ENCODE measurements at places on chromosomes 12 and 14.

DNA sequence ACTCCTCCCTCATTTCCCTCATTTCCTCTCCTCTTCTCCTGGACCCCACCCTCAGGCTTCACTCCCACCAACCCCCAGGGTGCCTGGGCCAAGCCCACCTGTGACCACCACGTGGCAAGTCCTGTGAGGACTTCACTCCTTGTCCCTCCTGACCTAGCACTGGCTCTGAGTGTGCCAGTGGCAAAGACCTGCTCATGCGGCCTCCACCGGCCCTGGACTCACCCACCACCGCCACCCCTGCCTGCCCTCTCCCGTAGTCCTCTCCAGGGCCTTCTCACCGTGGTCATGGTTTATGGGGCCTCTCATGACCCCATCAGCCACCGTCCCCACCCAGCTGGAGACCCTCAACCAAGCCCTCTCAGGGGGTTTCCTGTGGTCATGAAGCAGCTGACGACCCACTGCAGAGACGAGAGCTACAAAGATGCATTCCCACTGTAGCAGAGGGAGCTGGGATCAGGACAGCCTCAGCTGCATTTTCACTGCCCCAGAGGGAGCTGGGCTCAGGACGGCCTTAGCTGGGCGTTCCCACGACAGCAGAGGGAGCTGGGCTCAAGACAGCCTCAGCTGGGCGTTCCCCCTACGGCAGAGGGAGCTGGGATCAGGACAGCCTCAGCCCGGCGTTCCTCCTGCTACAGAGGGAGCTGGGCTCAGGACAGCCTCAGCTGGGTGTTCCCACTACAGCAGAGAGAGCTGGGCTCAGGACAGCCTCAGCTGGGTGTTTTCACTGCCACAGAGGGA lies 3.2 kb upstream of the C14orf180 start:
- DNase-seq: no peak

DNA sequence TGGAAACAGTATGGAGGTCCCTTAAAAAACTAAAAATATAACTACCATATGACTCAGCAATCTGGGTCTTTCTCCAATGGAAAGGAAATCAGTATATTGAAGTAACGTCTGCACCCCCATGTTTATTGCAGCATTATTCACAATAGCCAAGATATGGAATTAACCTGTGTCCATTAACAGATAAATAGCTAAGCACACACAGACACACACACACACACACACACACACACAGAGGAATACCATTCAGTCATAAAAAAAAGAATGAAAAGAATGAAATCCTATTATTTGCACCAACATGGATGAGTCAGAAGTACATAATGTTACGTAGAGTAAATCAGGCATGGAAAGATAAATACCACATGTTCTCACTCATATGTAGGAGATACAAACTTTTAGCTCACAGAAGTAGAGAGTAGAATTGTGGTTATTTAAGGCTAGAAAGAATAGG lies 4.7 kb downstream of the KLRK1 start:
- DNase-seq: peak; percentile 41

DNA sequence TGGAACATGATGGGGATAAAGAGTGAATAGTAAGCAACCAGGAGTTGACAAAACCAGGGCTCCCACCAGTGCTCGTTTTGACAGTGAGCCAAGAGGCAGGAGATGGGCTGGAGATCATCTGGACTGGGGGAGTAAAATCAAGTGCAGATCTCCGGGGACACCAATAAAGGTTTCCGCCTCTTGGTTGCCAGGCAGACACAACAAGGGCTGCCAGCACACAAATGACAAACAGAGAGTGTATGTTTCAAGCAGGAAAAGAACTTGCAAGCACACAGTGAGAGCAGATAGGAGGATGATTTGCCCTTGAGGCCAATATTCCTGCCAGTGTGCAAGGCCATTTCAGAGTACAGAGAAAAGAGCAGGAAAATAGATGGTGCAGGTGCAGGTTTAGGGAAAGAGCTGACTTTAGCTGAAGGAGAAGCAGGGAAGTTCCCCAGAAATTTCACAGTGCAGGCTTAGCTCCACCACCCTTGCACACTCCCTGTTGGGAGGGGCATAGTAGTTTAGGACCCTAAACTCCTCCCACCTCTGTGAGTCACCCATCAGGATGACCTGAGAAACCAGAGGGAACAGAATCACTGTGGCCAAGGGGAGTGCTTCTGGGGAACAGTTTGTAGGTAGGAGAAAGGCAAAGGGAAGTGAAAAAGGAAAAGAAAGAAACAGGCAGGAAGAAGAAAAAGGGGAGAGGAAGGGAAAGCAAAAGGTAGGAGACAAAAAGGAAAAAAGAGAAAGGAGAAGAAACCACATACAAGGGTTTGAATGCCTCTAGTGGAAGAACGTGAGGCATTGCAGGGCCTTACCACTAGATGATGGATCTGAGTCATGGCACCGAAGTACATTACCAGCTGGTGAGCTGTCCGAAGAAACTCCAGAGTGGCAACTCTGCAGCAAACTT lies 404.4 kb downstream of the SLC6A15 start:
- peak; percentile 15 for DNase-seq

DNA sequence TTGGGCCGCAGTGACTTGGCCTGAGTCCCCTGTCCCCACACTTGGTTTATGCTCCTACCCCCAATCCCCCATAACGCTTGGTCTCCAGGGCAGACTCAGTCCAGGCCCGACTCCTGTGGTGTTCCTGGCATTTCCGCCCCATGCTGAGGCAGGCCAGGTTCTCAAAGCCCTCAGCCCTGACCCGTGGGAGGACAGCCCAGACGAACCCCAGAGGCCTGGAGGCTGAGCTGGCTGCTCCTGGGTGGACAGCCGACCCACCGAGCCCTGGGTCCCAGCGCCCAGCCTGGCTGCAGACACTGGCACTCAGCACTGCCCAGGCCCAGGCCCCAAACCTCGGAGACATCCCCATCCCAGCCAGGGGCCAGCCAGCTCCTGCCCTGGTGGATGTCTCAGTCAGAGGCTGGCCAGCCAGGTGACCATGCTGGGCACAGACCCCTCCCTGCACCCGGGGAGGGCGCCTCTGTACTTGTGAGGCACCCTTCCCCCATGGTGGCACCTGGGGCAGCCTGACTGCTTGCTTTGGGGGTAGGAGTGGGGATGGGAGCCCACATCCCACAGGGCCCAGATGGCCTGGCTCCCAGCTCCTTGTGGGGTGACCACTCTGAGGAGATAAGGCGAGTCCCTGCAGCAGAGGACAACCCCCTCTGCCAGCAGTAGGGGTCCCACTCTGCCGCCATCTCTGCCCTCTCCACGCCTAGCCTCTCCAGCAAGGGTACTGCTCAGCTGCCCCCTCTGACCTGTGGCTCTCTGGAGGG lies 1.4 kb downstream of the PLD4 start:
- DNase-seq: no peak

DNA sequence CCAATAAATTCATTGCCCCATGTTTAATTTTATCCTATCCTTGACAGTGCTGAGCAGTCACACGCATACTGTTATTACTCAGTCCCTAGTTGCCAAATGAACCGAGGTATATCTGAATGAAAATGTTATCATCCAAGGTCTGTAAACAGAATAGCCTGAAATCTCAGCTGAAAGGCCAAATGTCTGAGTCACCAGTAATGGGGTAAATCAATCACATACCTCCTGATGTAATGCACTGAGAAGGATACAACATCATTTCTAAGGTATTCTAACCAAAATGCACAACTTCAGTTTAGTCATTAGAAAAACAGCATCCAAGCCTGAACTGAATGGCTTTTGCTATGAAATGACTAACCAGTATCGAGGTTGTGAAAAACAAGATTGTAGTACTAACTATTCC lies 228.6 kb downstream of the DPF3 start:
- peak; percentile 76 for DNase-seq

- DNase-seq: peak; percentile 34
Measured at GRCh38 chr12:24991209-24992049, 42.5 kb upstream of the BCAT1 start.

GRCh38 chr14:50000380-50001150 lies 107.7 kb downstream of the ARF6 start:
- peak; percentile 51 for DNase-seq

- no peak for DNase-seq
Measured at GRCh38 chr12:75790219-75790618, 241.4 kb downstream of the PHLDA1 start.

- DNase-seq: no peak
Measured at GRCh38 chr14:95935228-95935822, 58.7 kb downstream of the TUNAR start.

All from retinal pigment epithelial cell (primary cell).